ENCODE measurements at places on chromosomes 1 and 21.

DNA sequence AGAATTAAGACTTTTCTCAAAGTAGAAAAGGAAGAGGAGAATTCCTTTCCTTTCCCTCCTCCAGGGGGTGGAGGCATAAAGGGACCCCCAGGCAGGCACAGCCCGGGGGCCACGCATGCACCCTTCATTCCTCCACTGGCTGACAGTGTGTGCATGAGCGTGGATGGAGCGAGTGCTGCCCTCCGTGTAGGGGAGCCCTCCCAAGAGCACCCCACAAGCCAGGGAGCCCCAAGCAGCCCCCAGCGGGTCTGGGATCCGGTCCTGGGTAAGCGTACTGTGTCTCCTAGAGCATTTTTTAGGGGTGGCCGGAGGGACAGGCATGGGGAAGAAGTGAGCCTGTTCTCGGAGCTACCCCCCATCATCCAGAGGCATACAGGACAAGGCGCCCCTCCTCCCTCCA lies 120.5 kb downstream of the SIK1 start:
- DNase-seq, result no peak

GRCh38 chr1:240207073-240207709 lies 115.5 kb downstream of the FMN2 start:
- no peak for DNase-seq

GRCh38 chr1:226370144-226370923 lies 37.6 kb downstream of the PARP1 start:
- DNase-seq, result no peak

DNA sequence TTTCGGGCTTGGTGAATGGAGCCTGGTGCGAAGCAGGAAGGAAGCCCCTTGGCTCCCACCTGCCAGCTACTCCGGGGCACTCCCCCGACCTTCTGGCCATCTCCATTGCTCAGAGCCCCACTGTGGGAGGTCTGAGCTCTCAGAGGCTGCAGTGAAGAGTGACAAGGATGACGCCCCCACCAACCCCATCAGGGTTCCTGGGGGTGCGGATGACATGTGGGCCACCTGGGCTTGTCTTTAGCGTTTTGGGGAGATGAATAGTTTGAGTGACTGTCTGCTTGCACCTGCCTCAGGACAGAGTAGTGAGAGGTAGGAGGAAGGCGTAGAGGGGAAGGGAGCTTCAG lies 43.2 kb upstream of the LBR start:
- DNase-seq, result no peak

DNA sequence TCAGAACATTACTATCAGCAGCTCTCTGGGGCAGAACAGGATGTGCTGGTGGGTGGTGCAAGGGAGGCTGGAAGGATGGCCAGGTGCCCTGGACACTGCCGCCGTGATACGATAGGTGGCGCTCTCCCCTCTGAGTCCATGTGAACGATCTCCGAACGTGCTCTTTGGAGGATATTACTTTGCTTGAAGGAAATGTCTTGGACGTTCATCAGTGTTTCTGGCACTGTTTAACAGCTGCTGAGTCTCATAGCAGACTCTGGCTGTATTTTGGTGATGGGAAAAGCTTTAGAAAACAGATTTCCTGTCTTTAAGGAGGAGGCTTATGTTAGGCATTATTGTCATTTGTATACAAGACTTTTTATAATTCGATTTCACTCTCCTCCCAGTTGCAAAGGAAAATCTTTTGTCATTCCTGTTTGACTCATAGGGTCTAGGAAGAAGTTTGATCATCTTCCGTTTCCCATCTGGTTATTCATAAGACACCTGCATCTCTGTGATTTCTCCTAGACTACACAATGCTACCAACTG lies 386.2 kb upstream of the ADGRL2 start:
- DNase-seq, result peak; percentile 48

GRCh38 chr1:209526137-209526536 lies 57.4 kb upstream of the CAMK1G start:
- no peak for DNase-seq

- no peak for DNase-seq
Measured at GRCh38 chr1:202171292-202172014, 11.1 kb upstream of the PTPN7 start.

Data from fibroblast of the aortic adventitia (primary cell).